Ascending aorta (tissue), 2 donors: ENCODE measurements at places on chromosomes 7 and 10. TPM values are rescaled to one million over a fixed set of nuclear protein-coding genes. Genes with fewer than 3 reads are reported as not detected.

The ADAM12 gene
- not detected for total RNA-seq

The FEZF1 gene
- not detected for total RNA-seq

- H3K4me1 ChIP-seq, result no peaks in the 10 kb centered on the region
- H3K27ac ChIP-seq, result no peak overlapping the region
- H3K36me3 ChIP-seq, result no peaks in the 10 kb centered on the region
- no peak for DNase-seq
- H3K27me3 ChIP-seq, result no peaks in the 10 kb centered on the region
Measured at GRCh38 chr7:89332026-89332425, 536.5 kb upstream of the TEX47 start.

DNA sequence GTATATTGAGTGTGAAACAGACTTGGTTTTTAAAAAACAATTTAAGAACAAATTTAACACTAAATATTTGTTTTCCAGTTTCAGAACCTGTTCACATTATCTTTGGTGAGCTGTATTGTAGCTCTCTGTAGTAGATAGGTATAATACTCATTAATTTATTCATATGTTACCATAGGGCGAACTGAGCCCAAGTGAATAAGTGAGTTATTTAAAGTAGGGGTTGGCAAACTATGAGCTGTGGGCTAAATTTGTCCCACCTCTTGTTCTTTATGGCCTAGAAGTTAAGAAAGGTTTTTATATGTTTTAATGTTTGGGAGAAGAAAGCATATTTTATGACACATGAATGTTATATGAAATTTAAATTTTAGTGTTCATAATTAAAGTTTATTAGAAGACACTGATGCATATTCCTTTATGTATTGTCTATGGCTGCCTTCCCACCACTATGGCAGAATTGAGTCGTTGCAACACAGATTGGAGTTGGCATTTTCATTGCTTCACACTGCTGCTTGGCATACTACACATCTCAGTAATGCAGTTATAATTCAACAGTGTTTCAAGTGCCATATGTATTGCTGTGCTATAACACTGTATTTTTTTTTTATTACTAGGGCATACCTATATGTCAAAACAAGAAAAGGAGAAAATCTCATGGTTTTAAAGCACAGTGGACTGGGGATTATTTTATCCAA is 146.5 kb downstream of the ADK start:
- H3K36me3 ChIP-seq, result no peaks in the 10 kb centered on the region
- H3K27ac ChIP-seq, result no peak overlapping the region
- H3K4me3 ChIP-seq, result no peak overlapping the region
- no peaks in the 10 kb centered on the region for H3K27me3 ChIP-seq
- DNase-seq, result no peak
- H3K4me1 ChIP-seq, result peaks cover 10% of the 10 kb centered on the region

DNA sequence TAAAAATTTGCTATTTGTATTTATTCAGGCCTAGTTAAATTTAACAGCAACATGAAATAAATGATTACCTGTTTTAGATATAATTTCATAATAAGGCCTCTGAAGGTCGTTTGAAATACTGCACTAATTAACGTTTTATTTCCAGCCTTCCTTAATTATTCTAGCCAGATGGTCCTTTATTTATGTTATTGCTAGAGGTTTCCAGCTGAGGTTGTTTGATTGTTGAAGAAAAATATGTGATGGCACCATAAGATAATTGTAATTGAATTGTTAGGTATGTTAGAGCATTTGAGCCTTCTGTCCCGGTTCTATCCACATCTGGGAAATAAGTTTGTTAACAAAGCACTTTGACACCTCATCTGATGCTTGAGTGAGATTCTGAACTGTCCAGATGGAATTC is 556.1 kb downstream of the ATRNL1 start:
- H3K4me1 ChIP-seq, result no peaks in the 10 kb centered on the region
- H3K36me3 ChIP-seq, result no peaks in the 10 kb centered on the region
- H3K4me3 ChIP-seq, result no peak overlapping the region
- H3K27ac ChIP-seq, result no peak overlapping the region

- no peak overlapping the region for H3K4me3 ChIP-seq
- H3K36me3 ChIP-seq, result no peaks in the 10 kb centered on the region
- no peak for DNase-seq
- H3K27ac ChIP-seq, result no peak overlapping the region
- H3K27me3 ChIP-seq, result no peaks in the 10 kb centered on the region
- no peaks in the 10 kb centered on the region for H3K4me1 ChIP-seq
Measured at GRCh38 chr7:127021019-127021738, 231.6 kb downstream of the GRM8 start.

DNA sequence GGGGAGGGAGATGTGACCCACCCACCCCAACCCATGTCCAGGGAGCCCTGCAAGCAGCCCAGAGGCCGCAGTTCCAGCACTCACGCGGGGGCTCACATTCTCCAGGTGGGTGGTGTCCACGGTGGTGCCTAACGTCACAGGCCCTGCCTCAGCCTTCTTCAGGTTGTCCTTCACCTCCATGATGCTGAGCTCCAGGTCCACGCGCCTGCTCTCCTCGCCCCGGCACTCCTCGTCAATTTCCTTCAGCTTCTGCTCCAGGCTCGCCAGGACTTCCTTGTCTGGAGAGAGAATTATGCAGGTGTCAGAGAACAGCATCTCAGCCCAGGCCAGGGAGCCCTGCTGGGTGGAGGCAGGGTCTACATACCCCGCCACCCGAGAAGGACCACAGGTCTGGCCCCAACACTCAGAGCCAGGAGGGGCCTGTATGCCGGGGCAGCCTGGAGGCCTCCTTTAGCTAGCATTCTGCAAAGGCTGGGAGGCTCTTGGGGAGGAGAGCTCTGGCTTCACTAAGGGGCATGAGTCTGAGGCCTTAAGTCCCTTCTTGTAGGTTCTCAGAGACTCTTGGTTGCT is 58.2 kb downstream of the VWA2 start:
- H3K4me3 ChIP-seq, result no peak overlapping the region
- no peak overlapping the region for H3K27ac ChIP-seq
- no peaks in the 10 kb centered on the region for H3K4me1 ChIP-seq
- DNase-seq, result no peak
- peaks cover 59% of the 10 kb centered on the region for H3K36me3 ChIP-seq
- H3K27me3 ChIP-seq, result no peaks in the 10 kb centered on the region

DNA sequence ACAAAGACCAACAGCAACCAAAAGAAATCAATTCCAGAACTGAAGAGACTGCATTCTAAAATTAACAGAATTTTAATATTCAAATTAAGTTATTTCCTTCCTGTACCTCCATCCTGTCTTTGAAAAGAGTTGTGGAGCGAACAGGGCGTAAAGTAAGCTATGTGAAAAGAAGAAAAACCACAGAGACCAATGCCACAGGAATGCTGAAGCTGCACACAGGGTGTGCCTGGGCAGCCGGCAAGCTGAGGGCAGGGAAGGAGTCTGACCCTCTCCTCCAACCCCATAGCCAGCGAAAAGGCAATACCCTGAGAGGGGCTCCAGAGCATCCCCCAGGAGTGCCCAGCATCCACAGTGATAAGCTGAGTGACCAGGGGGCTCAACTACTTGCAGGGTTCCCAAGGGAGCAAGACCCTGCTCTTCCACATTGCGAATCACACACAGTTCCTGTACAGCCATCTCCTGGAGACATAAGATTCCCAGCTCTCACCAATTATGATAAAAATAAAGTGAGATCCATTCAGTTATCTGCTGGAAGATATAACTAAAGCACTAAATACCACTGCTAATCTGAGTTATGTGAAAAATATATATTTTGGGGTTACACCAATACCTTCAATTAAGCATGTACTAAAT is 93.8 kb downstream of the PARD3 start:
- H3K4me1 ChIP-seq, result no peaks in the 10 kb centered on the region
- no peak overlapping the region for H3K27ac ChIP-seq
- H3K27me3 ChIP-seq, result no peaks in the 10 kb centered on the region

DNA sequence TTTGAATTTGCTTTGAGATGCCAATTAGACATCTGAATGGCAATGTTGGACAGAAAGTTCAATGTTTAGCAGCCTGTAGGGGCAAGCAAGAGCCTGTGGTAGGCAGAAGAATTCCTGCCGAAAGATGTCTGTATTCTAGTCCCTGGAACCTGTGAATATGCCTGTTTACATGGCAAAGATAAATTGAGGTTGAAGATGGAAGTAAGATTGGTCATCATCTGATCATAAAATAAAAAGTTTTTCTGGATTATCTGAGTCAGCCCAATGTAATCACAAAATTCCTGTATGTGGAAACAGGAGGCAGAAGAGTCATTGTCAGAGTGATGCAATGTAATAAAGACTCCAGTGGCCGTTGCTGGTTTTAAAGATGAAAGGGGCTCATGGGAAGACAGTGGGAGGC is 430.5 kb downstream of the MDFIC start:
- H3K36me3 ChIP-seq, result no peaks in the 10 kb centered on the region
- no peaks in the 10 kb centered on the region for H3K27me3 ChIP-seq
- no peaks in the 10 kb centered on the region for H3K4me1 ChIP-seq
- DNase-seq, result no peak

- no peak for DNase-seq
- peaks cover 14% of the 10 kb centered on the region for H3K4me1 ChIP-seq
- no peaks in the 10 kb centered on the region for H3K36me3 ChIP-seq
- peak overlapping the region; percentile 94 for H3K27ac ChIP-seq
- H3K4me3 ChIP-seq, result peak overlapping the region; percentile 86
Measured at GRCh38 chr10:119725517-119725827, 378 bp upstream of the INPP5F start.

- no peak overlapping the region for H3K27ac ChIP-seq
- H3K27me3 ChIP-seq, result no peaks in the 10 kb centered on the region
- no peak for DNase-seq
- no peaks in the 10 kb centered on the region for H3K4me1 ChIP-seq
- H3K36me3 ChIP-seq, result no peaks in the 10 kb centered on the region
- no peak overlapping the region for H3K4me3 ChIP-seq
Measured at GRCh38 chr10:99375426-99375825, 46.3 kb downstream of the CNNM1 start.
